ENCODE measurements at places on chromosomes 12 and 14. TPM values are rescaled to one million over a fixed set of nuclear protein-coding genes. Genes with fewer than 3 reads are reported as not detected.

Gene POLE
- total RNA-seq, result 32.9 TPM

Gene METTL1
- 5.7 TPM for total RNA-seq

Gene AVPR1A
- 14.1 TPM for total RNA-seq

Gene HPD
- total RNA-seq, result not detected

Gene PLEKHD1
- total RNA-seq, result under 0.01 TPM

Gene USP30
- 12.0 TPM for total RNA-seq

Gene PAX9
- total RNA-seq, result 0.52 TPM

Gene TEAD4
- 30.3 TPM for total RNA-seq

Gene HOXC9
- 4.2 TPM for total RNA-seq

Gene MLEC
- 50.6 TPM for total RNA-seq

Gene CRIP1
- total RNA-seq, result 5.2 TPM

Gene SCARB1
- total RNA-seq, result 5.2 TPM

Gene CYP46A1
- 2.1 TPM for total RNA-seq

Gene GPR132
- 1.6 TPM for total RNA-seq

Gene NFATC4
- 21.4 TPM for total RNA-seq

Gene RFX4
- not detected for total RNA-seq

Gene RD3L
- total RNA-seq, result not detected

Gene OVCH1
- under 0.01 TPM for total RNA-seq

Gene LTB4R2
- total RNA-seq, result 1.6 TPM

Gene SLC25A47
- 0.52 TPM for total RNA-seq

Gene GON7
- total RNA-seq, result 1.6 TPM

Gene CCDC175
- total RNA-seq, result not detected
